ENCODE measurements at places on chromosomes 5 and 9.

DNA sequence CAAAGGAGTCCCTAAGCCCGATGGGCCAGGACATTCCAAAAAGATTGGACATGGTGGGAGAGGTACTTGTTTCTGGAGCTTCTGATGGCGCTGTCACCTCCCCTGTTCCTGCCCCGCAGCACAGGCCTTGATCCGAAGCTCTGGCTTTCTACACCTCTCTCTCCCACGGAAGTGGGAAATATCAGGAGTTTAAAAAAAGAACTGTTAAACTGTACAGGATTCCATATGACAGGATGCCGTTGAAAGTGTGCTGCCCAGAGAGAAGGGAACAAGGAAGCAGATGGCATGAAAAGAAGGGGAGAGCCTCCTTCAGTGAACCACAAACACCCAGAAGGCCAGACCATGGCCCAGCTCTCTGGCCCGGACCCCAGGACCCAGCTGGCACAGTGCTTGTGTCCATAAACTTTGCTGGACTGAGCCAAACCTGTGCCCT lies 26.8 kb upstream of the SLC2A8 start:
- no peak for DNase-seq

- DNase-seq = no peak
Measured at GRCh38 chr5:138369261-138369660, 16.8 kb downstream of the KDM3B start.

GRCh38 chr5:96870094-96871026 lies 5.9 kb upstream of the ERAP2 start:
- DNase-seq = no peak

DNA sequence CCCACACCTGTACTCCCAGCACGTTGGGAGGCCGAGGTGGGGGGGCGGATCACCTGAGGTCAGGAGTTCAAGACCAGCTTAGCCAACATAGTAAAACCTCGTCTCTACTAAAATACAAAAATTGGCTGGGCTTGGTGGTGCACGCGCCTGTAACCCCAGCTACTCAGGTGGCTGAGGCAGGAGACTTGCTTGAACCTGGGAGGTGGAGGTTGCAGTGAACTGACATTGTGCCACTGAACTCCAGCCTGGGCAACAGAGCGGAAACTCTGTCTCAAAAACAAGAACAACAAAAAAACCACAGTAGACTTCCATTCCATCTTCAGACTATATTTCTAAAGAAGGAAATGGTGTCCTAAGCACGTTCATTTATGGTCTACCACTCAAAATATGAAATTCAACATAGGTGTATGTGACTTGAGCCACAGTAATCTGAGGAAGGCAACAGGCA lies 14.2 kb upstream of the SERINC5 start:
- DNase-seq = no peak

GRCh38 chr9:10268531-10269485 lies 344.0 kb downstream of the PTPRD start:
- peak; percentile 53 for DNase-seq

DNA sequence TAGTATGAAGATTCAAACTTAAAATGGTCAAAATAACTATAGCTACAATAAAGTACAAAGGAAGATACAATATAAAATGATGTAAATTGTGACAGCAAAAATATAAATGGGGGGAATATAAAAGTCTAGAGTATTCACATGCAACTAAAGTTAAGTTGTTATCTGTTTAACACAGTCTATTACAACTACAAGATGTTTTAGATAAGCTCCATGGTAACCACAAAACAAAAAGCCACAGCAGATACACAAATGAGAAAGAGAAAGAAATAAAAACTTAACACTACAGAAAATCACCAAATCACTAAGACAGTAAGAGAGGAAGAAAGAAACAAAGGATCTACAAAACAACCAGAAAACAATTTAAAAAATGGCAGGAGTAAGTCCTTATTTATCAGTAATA lies 17.0 kb upstream of the SH3TC2 start:
- no peak for DNase-seq

GRCh38 chr9:95522871-95523370 lies 6.2 kb upstream of the PTCH1 start:
- DNase-seq = no peak

DNA sequence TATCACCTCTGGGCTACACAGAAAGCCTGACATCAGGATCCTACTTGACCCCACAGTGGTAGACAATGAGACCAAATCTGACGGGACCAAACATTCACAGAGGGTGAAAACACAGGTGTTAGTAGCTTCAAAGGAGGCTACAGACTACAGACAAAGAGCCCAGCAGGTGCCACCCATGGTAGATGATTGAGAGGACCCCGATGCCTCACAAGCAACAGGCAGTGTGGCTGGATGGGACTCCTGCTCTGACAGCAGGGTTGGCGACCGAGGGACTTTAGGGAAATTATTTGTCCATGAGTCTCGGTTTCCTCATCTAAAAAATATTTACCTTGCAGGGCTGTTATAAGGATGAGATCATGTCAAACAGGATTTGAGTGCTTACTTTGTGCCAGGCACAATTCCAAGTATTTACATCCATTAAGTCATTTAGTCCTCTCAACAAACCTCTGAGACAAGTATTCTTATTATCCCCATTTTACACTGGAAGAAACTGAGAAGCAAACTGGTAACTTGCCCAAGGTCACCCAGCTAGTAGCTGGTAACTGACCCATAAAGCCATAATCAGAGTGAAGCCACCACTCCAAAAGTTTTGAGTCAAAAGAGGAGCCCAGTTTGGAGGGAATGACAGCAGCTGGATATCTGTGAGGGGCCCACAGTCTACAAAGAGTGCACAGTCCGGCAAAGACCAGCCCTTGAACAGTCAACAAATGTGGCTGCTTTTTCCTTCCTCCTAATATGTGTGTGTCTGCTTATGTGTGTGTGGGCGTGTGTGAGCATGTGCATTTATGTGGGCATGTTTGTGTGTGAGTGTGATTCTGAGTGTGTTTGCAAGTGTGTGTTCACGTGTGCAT lies 502.0 kb downstream of the BNC2 start:
- DNase-seq = peak; percentile 75

All from T47D (cell line).